ENCODE measurements at places on chromosomes 1 and 21.
A peak's percentile ranks its signal among the peaks of the same experiment; 100 is the strongest.

GRCh38 chr1:100122177-100122576 lies 10.6 kb downstream of the SASS6 start:
- no peak for DNase-seq

DNA sequence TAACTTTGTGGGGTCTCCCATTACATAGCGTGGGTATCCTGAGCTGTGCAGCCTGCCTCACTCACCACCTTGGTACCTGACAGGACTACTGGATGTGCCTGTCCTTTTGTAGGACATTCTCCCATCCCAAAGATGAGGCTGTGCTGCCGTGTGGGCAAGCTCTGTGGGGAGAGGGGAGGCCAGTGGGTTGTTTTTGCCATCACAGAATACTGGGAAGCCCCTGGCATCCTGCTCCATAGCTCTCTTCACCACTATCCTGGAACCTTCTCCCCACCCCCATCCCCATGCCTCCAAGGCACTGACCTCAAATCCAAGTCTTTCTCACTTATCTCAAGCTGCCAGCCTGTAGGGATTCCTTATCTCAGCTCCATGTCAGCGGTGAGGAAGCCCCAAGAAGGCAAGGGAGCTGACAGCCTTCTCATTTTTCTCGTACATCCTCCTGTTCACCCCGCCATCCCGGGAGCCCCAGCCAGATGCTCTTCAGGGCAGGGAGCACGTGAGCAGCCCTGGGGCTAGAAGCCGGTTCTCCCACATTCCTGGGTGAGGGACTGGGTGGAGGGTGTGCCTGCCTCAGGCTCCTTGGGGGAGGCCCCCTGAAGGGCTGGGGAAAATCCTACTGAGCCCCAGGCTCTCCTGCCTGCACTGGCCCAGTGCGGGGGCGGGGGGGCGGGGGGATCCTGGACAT lies 2.4 kb upstream of the ELF3 start:
- no peak for DNase-seq

DNA sequence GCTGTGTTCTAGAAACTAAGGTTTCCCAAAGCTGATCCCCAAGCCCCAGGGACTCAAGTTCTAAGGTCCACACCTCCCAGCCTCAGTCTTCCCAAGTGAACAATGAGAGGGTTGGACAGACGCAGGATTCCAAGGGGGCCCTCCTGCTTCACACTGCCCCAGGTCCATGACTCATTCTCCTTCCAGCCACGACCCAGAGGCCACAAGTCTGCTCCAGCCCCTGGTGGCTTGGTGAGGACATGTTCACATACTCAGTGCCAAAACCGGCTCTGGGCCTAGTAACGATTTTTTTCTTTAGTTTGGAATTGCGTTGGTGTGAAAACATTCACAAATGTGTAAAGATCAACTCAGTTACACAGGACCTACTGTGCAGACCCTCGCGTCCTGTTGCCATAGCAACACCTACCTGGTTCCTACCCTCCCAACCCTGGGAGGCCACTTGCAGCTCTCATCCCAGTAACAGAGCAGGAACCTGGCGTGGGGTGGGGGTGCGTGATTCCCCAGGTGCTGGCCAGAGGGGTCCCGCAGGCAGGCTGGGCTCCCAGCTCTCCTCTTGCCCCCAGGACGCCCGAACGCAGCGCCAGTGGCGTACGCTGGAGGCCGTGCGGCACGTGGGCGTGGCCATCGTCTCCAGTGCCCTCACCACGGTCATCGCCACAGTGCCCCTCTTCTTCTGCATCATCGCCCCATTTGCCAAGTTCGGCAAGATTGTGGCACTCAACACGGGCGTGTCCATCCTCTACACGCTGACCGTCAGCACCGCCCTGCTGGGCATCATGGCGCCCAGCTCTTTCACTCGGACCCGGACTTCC lies 57.0 kb downstream of the DISP3 start:
- no peak for DNase-seq

- DNase-seq = no peak
Observed at GRCh38 chr1:1622788-1623094, 7.4 kb downstream of the MIB2 start.

DNA sequence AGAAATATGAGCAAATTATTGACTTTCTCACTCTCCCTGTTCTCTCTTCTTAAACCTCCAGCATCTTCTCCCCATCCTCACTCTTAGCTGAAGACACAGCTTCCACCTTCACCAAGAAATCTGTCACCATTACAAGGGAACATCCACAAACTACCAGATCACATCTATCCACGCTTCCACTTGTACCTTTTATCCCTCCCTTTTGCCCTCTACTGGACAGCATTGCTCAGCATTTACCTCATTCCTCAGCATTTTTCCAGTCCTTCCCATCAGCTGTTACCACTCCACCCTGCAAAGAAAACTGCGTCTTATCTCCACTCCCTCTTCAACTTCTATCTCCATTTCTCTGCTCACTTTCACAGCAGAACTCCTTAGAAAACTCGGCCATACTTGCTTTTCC lies 42.6 kb downstream of the KCNJ6 start:
- DNase-seq = no peak

DNA sequence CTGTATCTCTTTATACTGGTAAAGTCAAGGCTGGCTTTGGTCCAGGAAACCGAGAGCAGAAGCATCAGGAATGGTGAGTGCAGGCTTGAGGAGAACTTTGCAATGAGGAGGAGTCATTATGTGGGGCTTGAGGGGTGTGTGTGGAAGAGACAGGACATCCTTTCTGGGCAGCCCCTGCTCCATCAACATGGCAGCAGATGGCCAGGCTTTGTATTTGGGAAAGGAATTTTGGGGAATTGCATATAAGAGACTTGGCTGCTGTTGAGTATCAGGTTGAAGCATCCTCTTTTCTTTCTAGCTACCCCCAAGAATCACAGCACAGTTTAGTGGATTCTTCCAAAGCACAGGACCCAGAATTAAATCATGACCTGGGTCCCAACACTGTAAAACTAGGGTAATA lies 33.4 kb downstream of the VTCN1 start:
- no peak for DNase-seq

DNA sequence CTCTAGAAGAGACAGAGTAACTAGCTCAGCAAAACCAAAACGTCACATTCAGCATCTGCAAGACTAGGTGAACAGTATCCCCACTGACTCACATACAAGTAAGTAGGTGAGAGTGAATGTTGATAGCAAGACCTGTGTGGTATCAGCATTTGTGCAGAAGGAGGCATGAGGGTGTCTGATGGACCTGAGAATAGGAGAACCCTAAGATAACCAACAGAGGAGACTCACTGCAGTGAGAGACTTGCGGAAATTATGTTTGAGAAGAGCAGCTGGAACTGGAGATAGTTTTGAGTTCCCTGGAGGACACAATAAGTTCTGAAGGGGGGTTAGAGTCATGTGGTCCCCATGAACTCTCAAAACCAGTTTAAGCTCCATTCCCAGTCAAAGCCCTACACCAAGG lies 59.1 kb downstream of the DYRK1A start:
- DNase-seq = no peak

DNA sequence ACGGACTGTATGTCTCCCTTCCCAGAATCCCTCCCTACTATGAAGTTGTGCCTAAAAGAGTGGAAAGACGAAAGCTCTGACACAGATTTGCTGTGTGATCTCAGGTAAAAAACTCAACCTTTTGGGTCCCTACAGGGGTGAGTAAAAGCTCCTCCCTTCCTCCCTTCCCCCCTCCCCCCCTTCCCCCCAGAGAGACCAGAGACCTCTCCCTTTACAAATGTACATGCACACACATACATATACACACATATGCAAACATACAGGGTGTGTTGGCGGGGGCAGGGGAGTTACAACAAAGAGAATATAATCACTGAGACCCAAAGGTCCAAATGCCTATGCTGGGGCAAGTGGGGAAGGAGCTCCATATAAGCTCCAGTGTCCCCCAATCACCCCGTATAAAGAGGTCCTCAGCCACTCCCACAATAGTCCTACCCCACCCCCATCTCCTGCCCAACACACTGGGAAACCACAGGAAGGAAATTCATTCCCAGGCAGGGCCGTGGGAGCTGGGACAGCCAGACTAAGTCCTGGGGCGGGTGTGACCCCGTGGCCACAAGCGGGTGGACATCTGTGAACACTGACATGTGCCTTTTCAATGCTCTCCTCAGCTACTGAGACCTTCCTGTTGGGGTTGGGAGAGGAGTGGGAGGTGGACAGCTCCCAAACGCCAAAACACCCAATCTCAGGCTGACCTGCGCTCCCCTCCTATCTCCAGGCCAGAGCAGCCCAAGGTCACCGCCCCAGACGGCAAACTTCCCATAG lies 2.0 kb downstream of the MEF2D start:
- peak; percentile 31 for DNase-seq

GRCh38 chr1:205913451-205914154 lies 29.7 kb downstream of the SLC26A9 start:
- peak; percentile 31 for DNase-seq

GRCh38 chr1:67816506-67816905 lies 16.8 kb downstream of the GNG12 start:
- DNase-seq = no peak

DNA sequence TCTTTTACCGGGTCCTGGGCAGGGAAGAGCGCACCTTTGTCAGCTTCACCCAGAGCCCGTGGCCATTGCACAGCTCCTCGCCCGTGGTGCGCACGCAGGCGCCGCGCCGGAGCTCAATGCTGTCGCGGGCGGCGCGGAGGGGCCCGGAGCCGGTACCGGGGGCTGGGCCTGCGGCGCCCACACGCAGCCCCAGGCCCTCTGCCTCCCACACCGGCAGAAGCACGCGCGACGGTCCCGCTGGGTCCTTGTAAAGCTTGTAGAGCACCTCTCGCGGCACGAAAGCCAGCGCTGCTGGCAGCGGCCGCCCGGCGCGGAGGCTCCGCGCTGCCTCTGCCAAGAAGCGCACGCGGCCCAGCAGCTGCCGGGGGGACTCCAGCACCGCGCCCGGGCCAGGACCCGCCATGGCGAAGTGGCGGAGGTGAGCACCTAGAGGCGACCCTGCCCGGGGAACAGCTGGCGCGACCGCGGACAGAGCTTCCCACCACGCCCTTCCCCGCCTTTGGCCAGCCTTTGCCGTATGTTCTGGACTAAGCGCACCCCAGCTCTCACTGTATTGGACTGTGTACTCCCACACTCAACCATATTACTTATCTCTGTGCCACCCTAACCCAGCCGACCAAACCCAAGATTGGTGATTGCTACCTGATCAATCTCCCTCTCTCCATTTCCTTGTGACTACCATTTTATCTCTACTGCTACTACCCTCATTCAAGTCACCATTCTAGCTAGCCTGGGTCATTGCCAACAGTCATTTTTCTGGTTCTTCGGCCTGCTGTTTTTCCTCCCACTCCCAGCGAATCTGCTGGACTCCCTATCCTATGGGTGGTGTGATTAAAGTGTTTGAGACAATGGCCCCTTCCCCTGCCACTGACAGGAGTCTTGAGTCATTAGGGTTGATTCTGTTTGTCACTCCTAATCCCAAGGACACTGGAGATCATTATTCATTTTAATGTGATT lies at the start of gene HECTD3:
HECTD3 (minus strand) TSS at position 470 of the 957 bp plus-strand sequence; CDS start at position 403, 67 bp downstream.
- peak; percentile 79 for DNase-seq

GRCh38 chr1:242827538-242827937 lies 303.0 kb upstream of the PLD5 start:
- DNase-seq = no peak

DNA sequence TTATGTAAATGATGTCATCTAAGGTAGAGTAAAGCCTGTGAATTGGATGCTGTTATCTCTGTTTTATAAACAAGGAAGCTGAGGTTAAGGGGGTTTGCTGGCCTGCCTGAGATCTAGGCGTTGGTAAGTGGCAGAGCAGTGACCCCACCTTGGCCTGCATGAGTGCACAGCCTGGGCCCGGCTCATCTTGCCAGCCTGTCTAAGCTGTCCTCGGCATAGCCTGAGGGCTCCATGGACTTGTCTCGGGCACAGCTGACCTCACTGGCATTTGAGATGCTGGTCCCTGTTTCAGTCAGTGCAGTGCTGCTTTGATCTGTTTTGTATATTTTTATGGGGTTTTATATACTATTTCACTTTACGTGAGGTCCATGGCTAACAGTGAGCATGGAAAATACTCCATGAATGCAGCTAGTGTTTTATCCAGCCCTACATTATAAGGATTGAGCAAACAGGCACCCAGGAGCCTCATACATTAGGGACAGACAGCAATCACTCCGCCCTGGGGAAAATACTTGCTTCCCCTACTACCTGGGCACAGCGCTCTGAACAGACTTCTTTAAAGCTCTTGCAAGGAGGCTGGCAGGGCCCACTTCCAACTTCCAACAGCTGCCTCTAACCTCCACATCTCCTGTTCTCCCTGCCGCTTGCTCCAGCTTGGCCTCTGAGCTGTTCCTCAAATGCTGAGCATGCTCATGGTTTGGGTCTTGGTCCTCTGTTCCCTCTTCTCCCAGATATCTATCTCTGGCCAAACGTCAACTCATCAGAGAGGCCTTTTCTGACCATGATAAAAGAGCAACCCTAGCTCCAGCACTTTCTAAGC lies 150.6 kb upstream of the HMGB4 start:
- DNase-seq = no peak

DNA sequence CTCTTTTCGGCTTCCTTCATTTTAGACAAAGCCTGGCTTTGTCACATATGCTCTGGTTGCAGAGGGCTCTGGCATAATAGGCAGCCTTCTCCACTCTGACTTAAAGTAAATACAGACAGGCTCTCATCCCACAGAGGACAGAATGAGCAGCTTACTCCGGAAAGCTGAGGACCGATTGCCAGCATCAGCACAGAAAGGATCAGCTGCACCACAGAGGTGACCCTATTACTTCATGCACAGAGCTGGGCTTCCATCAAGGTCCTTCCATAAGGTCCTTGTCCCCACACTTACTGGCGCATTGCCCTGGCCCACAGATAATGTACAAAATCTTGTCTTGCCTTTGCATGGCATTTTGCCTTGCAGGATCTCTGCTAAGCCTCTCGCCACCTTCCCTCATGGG lies 67.6 kb downstream of the SEC16B start:
- DNase-seq = no peak

DNA sequence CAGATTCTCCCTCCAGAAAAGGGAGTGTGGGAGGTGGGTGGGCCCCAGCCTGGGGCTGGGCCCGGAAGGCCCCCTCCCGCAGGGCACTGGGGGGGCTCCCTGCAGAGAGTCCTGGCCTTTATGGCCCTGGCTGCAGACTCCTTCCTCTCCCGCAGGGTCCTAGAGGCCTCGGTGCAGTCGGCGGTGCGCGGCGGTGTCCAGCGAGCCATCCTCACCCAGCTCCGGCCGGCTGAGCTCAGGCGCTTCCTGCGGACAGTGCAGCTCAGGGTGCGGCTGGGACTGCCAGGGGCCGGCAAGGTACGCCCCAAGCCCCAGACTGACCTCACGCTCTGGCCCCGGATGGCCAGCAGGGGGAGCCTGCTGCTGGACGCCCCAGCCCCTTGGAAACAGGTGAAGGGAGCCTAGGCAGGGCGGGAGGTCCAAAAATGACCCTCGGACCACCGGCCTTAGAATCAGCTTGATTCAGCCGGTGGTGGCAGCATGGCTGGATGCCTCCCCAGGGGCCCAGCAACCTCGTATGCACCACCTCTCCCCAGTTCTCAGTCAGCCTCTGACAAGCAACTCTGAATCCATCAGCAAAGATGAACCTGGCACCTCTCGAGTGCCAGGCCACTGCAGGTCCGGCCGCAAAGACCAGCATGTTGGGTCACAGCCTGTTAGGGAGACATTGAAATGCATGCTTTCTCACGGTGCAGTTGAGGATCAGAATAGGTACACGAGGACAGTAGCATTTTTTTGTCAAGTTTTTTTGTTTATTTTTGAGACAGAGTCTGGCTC lies 20.6 kb downstream of the MTHFR start:
- no peak for DNase-seq
